Mesenteric fat pad (tissue), 1 donor: ENCODE measurements at places on chromosomes 12 and 14.
A peak's percentile ranks its signal among the peaks of the same experiment; 100 is the strongest.

GRCh38 chr12:49519574-49519936 is 19.3 kb upstream of the KCNH3 start:
- no peak for DNase-seq

GRCh38 chr14:33412450-33412849 is 473.8 kb downstream of the NPAS3 start:
- no peak for DNase-seq

GRCh38 chr12:52041695-52042123 is 9.5 kb upstream of the NR4A1 start:
- no peak for DNase-seq

GRCh38 chr14:77275041-77275580 is 4.1 kb upstream of the NGB start:
- peak; percentile 67 for DNase-seq

DNA sequence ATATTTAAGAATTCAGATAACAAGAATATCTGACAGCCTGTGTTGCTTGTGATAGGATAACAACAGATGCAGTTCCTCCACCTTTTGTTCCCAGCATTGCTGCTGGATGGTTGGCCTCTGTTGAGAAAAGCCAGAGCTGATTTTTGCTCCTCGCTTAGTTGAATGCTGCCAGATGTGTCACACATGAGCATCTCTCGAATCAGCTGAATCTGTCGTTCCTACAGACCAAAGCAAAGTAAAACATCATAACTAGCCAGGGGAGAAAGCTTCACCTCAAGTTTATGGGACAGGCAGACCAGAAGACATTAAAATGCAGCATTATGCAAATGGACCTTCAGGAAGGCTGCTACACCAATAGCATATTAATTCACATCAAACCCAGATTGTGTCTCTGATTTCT is 20.1 kb downstream of the RACGAP1 start:
- no peak for DNase-seq

- no peak for DNase-seq
Measured at GRCh38 chr14:87934185-87934584, 58.8 kb downstream of the GALC start.

- no peak for DNase-seq
Measured at GRCh38 chr14:98489115-98489514, 782.9 kb downstream of the BCL11B start.

DNA sequence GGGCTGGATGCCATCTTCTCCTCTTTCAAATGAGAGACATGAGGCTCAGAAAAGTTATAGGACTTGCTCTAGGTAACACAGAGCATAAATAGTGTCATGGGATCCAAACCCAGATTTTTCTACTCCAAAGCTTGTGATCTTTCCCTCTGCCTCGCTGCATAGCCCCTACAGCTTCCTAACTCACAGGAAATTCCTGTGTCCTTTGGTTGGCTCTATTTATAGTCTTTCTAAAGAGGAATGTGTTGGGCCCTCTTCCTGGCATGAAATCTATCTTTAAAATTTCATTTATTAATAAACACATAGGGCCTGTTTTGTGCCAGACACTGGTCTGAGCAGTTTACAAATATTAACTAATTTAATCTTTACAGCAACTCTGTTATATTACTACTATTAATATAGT is 9.8 kb upstream of the KCNA5 start:
- DNase-seq: no peak

DNA sequence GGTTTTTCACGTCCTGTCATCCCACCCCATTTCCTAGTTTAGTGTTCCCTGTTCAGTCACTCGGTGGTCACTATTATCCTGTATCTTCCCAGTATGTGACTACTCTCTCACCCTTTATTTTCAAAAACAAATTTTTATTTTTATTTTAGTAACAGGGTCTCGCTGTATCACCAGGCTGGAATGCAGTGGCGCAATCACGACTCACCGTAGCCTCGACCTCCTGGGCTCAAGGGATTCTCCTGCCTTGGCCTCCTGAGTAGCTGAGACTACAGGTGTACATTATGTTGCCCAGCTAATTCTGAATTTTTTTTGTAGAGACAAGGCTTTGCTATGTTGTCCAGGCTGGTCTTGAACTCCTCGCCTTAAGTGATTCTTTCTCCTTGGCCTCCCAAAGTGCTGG is 20.1 kb upstream of the PRICKLE1 start:
- DNase-seq: no peak

DNA sequence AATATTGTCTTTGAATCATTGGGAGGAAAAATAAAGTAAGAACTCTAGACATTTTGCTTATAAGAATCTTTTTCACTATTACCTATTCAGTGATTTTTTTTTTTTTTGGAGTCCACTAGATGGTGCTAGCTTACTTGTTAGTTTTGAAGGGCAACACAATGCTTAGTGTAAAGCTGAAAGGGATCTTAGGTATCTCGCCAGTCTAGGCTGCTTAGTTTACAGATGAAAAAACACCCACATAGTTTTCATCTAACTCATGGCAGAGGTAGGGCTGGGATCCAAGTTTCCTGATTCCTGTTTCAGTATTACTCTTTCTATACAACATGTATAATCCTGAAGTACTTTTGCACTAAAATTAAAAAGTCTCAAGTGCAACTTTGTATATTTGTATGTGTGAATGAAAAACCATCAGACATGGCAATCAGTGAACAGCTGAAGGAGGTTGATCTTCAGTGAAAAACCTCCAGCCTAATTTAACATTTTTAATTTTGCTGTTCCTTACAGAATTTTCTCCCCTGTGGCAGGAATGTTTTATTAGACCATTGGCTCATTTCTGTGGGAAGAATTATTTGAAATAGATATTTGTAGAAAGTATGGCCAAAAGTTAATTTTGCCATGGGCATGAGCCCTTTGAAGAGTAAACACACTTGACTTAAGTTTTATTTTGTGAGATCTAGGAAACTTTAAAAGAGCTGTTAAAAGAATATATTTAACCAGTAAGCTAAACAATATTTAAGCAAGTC is 40.7 kb downstream of the LRRIQ1 start:
- DNase-seq: no peak

GRCh38 chr12:27226407-27226929 is 17.6 kb upstream of the STK38L start:
- no peak for DNase-seq

- DNase-seq: no peak
Measured at GRCh38 chr14:56422703-56423213, 156.8 kb upstream of the TMEM260 start.

- DNase-seq: no peak
Measured at GRCh38 chr14:45868377-45868776, 615.4 kb upstream of the MIS18BP1 start.

DNA sequence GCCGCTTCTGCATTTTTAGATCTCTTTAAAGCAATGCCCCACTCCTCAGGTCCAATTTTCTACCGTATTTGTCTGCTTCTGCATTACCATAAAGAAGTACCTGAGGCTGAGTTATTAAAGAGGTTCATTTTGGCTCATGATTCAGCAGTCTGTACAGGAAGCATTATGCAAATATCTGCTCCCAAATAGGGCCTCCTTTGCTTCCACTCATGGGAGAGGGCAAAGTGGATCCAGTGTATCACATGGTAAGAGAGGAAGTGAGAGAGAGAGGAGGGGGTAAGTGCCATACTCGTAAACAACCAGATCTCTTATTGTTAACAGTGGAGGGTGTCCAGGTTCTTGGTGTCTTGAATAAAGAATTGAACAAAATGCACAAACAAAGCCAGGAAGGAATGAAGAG is 316.1 kb upstream of the SEL1L start:
- no peak for DNase-seq

DNA sequence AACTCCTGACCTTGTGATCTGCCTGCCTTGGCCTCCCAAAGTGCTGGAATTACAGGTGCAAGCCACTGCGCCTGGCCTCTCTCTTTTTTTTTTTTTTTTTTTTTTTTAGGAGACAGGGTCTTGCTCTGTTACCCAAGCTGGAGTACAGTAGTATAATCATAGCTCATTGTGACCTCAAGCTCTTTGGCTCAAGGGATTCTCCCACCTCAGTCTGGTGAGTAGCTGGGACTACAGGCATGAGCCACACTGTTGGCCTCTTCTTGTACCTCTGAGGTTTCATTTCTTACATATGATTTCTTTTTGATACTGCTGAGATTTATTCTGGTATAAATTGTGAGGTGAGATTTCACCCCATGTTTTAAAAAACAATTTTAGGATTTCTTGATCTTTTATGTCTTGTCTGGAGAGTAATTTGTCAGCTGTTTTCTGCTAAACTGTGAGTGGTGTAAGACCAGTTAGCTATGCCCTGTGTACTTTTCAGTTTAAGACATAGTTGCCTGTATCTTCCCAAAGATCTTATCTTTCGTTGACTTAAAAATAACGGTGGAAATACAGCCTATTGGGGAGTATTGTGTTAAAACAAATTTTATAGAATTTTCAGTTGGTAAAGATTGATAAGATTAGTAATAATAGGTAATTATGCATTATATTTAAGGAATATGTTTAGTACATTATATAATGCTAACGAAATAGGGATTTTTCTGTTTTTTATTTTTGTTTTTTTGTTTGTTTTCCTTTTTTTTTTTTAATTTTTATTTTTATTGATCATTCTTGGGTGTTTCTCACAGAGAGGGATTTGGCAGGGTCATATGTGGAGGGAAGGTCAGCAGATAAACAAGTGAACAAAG is 31.7 kb downstream of the WDR20 start:
- DNase-seq: no peak

GRCh38 chr12:121697093-121697698 is 15.4 kb upstream of the TMEM120B start:
- DNase-seq: no peak

GRCh38 chr12:25041006-25041741 is 92.3 kb upstream of the BCAT1 start:
- DNase-seq: no peak

DNA sequence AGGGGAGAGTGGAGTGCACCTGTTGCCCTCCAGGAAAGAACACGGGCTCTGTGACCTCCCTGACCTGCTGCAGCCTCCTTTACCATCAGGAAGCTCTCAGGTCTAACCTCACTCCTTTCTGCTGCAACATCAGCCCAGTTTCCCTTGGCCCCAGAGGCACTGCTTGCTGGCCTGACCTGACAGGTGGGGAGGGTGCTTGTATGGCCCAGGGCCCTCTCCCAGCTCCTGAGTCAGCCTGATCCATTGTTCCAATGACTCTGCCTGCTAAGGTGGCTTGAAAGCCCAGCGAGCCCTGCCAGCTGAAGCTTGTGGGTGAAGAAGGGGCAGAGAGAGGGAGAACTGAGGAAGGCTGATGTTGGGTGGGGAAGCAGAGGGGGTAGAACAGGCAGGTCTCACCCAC is 13.2 kb upstream of the KRT78 start:
- DNase-seq: no peak

GRCh38 chr12:7646178-7646475 is 19.6 kb downstream of the APOBEC1 start:
- DNase-seq: no peak

DNA sequence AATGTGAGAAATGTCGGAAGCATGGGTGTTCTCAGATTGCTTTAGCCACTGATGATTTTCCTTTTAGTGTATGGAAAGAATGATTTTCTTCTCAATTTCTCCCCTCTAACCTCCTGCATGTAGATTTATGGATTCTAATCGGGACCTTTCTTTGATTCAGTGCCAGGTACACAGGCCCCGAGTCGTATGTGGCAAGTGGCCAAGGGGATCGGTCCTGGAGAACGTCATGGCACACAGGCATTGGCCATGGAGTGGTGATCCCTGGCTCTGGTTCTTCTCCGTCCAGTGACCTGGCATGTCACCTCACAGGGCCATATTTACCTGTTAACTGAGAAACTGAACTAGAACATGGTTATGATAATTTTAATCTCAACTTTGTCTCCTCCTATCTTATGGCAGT is 58.1 kb downstream of the ETV6 start:
- DNase-seq: no peak

GRCh38 chr12:109518820-109519665 is 41.6 kb downstream of the UBE3B start:
- DNase-seq: peak; percentile 22

- no peak for DNase-seq
Measured at GRCh38 chr14:34628681-34629135, 1.2 kb downstream of the SNX6 start.

DNA sequence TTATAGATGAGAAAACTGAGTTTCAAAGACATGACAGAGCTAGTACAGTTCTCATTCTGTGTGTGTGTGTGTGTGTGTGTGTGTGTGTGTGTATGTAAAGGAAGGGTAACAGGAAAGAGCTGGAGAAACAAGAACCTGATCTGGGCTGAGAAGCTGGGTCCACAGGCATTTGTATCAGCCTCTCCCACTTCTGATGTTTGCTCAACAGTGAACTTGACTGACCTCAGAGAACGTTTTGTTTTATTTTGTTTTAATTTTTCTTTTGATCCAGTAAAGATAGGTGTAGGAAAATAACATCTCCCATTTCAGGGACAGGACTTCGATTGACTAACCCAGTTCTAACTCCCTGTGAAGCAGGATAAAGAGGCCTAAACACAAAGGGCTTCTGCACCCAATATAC is 85.4 kb downstream of the STXBP6 start:
- no peak for DNase-seq

DNA sequence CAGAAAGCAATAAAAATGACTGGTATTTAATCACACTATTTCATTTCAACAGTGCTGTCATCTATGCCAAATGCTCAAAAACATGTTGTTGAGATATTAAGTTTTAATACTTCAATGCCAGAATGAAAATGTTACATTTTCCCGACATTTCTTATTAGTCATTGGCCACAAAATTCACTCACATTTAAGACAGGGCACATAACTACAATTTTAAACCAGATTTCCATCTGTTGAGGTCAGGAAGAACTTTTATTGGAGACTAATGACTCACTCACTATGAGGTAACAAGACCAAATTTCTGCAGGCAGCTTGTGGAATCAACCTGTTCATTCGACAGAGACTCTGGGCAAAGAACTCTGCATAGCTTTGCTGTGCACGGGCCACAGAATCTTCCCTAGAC is 36.8 kb downstream of the PPTC7 start:
- DNase-seq: no peak

- no peak for DNase-seq
Measured at GRCh38 chr12:868722-869121, 80.8 kb downstream of the RAD52 start.

- DNase-seq: no peak
Measured at GRCh38 chr14:90730206-90730766, 85.9 kb downstream of the TTC7B start.

DNA sequence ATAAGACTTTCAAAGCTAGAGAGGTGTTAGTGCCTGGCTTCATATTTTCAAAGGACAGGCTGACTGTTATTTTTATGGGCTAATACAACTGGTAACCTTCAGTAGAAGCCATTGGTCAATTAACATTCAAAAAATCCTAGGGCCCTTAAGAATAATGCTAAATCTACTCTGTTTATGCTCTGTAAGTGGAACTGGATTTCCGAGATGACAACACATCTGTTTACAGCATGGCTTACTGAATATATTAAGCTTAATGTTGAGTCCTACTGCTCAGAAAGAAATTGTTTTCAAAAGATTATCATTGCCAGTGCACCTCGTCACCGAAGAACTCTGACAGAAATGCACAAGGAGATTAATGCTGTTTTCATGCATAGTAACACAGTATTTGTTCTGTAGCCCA is 239.9 kb downstream of the TMTC2 start:
- DNase-seq: no peak
